ENCODE measurements at places on chromosomes 11 and 22.

DNA sequence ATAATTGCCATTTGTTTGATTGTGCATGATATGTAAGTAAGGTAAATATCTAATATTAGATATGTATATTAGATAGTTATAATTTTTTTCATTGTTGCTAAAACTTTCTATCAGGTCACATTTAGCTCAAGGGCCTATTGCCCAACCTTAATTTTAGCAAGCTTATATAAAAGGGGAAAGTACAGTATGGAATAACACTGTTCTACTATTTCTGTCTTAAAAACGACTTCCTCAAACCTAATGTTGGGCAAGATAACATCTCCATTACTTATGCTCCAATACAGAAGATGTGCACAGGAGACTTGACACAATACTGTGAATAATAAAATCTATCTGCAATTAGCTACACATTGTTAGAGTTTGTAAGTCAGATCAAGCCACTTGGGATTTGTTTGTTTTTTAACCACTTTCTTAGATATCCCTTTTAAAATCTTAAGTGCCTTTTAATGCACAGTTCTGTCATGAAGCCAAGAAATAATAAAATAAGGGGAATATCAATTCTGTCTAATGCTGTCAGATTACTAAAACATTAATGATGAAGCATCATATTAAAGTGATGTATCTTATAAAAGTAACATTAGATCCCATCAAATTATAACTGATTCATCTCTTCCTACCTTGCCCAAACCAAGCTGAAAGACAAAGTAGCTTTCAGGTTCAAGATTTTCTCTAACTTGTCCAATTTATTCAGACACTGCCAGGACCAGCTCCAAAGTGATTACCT, 98.1 kb downstream of the SIK3 start:
- no peak for DNase-seq

GRCh38 chr11:17244046-17244445, 32.5 kb upstream of the NUCB2 start:
- DNase-seq, result no peak

DNA sequence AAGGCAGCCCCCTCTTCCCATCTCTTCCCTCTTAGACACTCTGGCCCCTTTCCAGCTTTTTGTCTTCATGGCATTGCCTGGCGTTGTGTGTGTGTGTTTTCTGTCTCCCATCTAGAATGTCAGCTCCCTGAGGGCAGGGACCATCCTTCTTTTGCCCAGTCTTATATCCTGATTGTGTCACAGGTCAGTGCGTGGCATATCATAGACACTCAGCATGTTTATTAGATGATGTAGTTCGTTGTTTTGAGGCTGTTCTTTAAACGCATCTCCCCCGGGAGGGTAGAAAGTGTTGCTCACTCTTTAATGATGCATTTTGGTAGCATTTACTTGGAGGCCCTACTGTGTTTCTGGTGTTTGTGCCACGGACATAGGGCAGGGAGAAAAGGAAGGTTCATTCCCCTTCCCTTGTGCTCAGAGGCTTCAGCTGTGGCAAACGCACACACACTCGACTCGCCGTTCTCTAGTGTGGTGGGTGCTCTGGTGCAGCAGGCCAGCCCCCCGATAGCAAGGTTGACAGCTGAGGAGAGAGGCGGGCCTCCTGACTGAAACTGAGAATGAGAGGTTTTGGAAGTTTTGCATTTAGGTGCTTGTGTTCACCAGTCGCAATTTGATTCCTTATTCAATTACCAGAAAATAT, 60.2 kb downstream of the TNRC6B start:
- DNase-seq, result no peak

DNA sequence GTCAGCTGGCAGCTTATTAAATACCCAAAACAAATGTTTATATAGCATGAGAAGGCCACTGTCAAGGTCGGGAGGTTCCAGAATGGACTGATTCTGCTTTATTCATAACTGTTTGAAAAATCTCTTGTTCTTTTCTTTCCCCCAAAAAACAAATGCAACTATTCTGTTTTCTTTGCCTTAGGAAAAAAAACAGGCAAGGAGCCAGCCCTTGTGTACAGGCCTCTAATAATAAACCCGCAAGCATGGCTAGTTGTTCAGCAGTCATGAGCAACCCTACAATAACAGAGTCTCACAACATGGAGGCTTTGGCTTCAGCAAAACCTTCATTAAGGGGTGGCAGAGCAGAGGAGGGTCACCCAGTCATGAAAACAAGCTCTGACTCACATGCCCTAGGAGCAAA, 191.7 kb downstream of the KIRREL3 start:
- no peak for DNase-seq

DNA sequence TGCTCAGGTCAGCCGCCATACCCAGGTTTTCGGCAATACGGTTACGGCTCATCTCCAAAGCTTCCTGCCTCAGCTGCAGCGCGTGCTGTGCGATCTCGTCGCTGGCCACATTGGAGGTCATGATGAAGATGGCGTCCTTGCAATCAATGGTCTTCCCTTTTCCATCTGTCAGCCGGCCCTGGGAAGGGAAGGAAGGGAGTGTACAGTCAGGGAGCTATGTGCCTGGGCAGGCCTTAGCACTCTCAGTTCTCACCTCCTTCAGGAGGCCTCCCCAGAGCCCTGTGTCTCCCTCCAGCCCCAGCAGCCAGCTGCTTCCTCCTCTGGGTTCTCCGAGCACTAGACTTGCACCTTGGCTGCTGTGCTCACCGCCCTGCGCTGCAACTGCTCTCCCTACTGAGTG, 51.5 kb upstream of the PHOX2A start:
- DNase-seq, result no peak
